ENCODE measurements at places on chromosomes 1 and 21.

DNA sequence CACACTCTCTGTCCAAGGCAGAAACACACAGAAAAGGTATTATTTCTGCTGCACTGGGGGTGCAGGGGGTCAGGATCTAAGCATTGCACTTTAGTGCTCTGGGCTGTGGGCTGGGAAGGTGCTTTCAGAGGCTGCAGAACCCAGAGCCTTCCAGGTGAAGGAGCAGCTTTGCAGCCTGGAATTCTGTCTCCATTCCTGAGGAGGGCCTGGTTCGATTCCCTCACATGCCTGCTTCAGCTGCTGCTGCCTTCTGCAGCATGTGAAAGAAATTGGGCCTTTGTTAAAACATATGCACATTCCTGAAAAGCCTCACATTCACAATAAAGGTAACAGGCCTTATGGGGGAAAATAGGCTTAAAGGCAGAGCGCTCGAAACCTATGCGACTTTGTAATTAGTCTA lies 35.9 kb downstream of the VTCN1 start:
- no peak overlapping the region for H3K4me3 ChIP-seq
- peak overlapping the region; percentile 63 for H3K27ac ChIP-seq
- no peaks in the 10 kb centered on the region for H3K27me3 ChIP-seq
- DNase-seq = no peak
- no peaks in the 10 kb centered on the region for H3K36me3 ChIP-seq
- H3K4me1 ChIP-seq = peaks cover 39% of the 10 kb centered on the region

DNA sequence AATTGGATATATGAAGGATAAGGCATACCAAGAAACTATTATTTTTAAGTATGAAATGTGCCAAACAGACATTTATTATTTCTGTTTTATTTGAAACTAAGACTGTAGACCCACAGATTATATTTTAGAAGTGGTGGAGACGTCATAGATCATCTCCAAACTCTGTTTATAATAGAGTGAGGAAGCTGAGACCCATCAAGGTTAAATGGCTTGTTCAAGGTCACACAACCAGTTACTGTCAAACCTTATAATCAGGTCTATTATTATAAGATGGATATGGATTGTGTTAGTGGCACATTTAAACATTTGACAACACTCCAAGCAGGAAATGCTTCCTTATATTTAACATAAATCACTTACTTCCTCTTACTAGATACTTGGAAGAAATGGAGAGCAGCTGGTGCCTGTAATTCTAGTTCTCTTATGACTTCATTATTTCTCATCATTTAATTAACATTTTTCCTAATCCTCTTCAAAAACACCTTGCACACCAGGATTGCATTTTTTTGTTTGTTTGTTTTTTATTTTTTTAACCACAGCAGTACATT lies 117.0 kb downstream of the NEK7 start:
- no peak overlapping the region for H3K4me3 ChIP-seq
- peak overlapping the region; percentile 83 for H3K27ac ChIP-seq
- no peak for DNase-seq
- peaks cover 31% of the 10 kb centered on the region for H3K4me1 ChIP-seq
- H3K27me3 ChIP-seq = no peaks in the 10 kb centered on the region
- H3K36me3 ChIP-seq = peaks cover 4% of the 10 kb centered on the region

GRCh38 chr1:17653728-17654351 lies 101.3 kb upstream of the ACTL8 start:
- H3K27me3 ChIP-seq = no peaks in the 10 kb centered on the region
- H3K27ac ChIP-seq = no peak overlapping the region
- no peak overlapping the region for H3K4me3 ChIP-seq
- H3K36me3 ChIP-seq = peaks cover 19% of the 10 kb centered on the region
- no peaks in the 10 kb centered on the region for H3K4me1 ChIP-seq

- peaks cover 7% of the 10 kb centered on the region for H3K27me3 ChIP-seq
- DNase-seq = no peak
- H3K27ac ChIP-seq = no peak overlapping the region
- no peak overlapping the region for H3K4me3 ChIP-seq
- H3K36me3 ChIP-seq = no peaks in the 10 kb centered on the region
Measured at GRCh38 chr1:44151808-44152207, 10.4 kb upstream of the KLF18 start.

DNA sequence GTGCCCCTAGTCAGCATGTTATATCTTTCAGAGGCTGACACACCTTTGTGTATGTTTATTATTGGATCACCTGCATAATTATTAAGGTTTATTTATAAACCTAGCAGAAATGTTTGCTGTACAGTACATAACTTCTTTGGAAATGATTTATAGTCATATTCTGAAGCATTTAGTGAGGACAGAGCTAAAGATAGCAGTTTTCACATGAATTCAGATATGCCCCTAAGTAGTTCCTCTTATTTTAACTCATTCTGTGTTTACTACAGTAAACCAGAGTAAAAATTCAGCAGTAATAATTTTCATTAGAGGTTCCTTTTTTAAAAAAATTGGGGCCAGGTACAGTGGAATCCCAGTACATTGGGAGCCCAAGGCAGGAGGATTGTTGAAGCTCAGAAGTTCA lies 21.4 kb upstream of the BMP8A start:
- DNase-seq = no peak
- H3K4me3 ChIP-seq = no peak overlapping the region
- H3K4me1 ChIP-seq = peaks cover 4% of the 10 kb centered on the region
- H3K36me3 ChIP-seq = peaks cover 37% of the 10 kb centered on the region
- no peaks in the 10 kb centered on the region for H3K27me3 ChIP-seq
- no peak overlapping the region for H3K27ac ChIP-seq

Data from mesothelial cell of epicardium (in vitro differentiated cells).